Vagina (tissue), 2 donors: ENCODE measurements at places on chromosomes 12 and 14.

- H3K27me3 ChIP-seq, result no peaks in the 10 kb centered on the region
- no peaks in the 10 kb centered on the region for H3K36me3 ChIP-seq
- no peak for DNase-seq
Observed at GRCh38 chr12:91065396-91065795, 7.6 kb upstream of the KERA start.

- no peak overlapping the region for H3K27ac ChIP-seq
- no peak for DNase-seq
- no peaks in the 10 kb centered on the region for H3K4me1 ChIP-seq
- H3K36me3 ChIP-seq, result no peaks in the 10 kb centered on the region
Observed at GRCh38 chr14:72582582-72582981, 311.3 kb downstream of the DPF3 start.

- H3K4me3 ChIP-seq, result peak within 1 kb of the TSS; percentile 21
- no peaks in the 10 kb centered on the region for H3K27me3 ChIP-seq
- peaks cover 15% of the 10 kb centered on the region for H3K4me1 ChIP-seq
- DNase-seq, result no peak
Observed at GRCh38 chr14:88323086-88323522, at the start of gene KCNK10. KCNK10 (minus strand) TSS chr14:88323269; CDS start chr14:88322798, 471 bp downstream.

DNA sequence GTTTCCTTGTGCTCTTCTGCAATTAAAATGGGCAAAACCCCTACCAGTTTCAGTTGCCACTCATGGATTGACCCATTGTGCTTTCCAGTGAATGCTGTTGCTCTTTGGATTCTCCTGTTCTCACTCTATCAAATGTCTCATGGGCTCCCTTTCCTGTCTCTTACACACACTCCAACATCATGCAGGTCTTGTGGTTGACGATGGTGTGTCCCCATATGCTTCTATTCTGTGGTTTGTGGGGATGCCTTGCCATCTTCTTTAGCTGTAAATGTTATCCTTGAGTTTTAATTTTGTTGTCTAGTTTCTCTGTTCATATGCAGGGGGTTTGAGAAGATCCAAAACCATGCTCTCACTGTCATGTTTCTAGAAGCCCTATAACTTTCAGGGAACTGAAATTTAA, 31.9 kb upstream of the FBXO34 start:
- H3K27me3 ChIP-seq, result no peaks in the 10 kb centered on the region
- no peak for DNase-seq
- no peak overlapping the region for H3K4me3 ChIP-seq
- H3K36me3 ChIP-seq, result no peaks in the 10 kb centered on the region
- peaks cover 7% of the 10 kb centered on the region for H3K4me1 ChIP-seq

GRCh38 chr14:68792979-68793733, at the start of gene ZFP36L1:
ZFP36L1 (minus strand) TSS chr14:68793067; CDS start chr14:68792938, 129 bp downstream.
- H3K36me3 ChIP-seq, result peaks cover 33% of the 10 kb centered on the region
- H3K27ac ChIP-seq, result peak within 1 kb of the TSS; percentile 99
- H3K4me3 ChIP-seq, result peak within 1 kb of the TSS; percentile 84
- peaks cover 28% of the 10 kb centered on the region for H3K4me1 ChIP-seq
- H3K27me3 ChIP-seq, result no peaks in the 10 kb centered on the region

GRCh38 chr12:58841058-58841798, 79.1 kb downstream of the LRIG3 start:
- no peaks in the 10 kb centered on the region for H3K4me1 ChIP-seq
- no peak for DNase-seq
- H3K36me3 ChIP-seq, result no peaks in the 10 kb centered on the region
- no peaks in the 10 kb centered on the region for H3K27me3 ChIP-seq

- no peaks in the 10 kb centered on the region for H3K36me3 ChIP-seq
- no peak for DNase-seq
- H3K4me3 ChIP-seq, result no peak overlapping the region
Observed at GRCh38 chr12:85781766-85782165, 54.4 kb downstream of the RASSF9 start.

DNA sequence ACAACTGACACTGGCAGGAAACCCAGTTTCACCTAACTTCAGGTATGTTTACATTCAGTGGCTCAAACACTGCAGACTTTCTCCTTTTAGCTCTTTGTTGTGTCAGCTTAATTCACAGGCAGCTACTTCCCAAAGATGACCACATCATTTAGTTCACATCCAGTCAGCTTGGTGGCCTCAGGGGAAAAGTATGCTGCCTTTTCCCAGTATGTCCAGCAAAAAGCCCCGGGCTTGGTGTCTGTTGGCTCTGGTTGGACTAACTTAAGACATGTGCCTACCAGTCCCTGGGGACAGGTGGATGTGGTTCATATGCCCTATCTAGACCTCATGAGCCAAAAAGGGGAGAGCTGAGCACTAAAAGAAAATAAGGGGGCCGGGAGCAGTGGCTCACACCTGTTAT, 56.4 kb downstream of the GOLGA5 start:
- no peak for DNase-seq
- H3K36me3 ChIP-seq, result no peaks in the 10 kb centered on the region
- H3K27me3 ChIP-seq, result no peaks in the 10 kb centered on the region
- no peak overlapping the region for H3K27ac ChIP-seq

GRCh38 chr12:114799574-114800487, 115.9 kb upstream of the TBX3 start:
- no peak overlapping the region for H3K4me3 ChIP-seq
- H3K27me3 ChIP-seq, result no peaks in the 10 kb centered on the region
- no peak for DNase-seq
- H3K36me3 ChIP-seq, result no peaks in the 10 kb centered on the region
- no peaks in the 10 kb centered on the region for H3K4me1 ChIP-seq

- peak overlapping the region; percentile 33 for H3K4me3 ChIP-seq
- no peaks in the 10 kb centered on the region for H3K36me3 ChIP-seq
- H3K27me3 ChIP-seq, result no peaks in the 10 kb centered on the region
- DNase-seq, result no peak
- H3K4me1 ChIP-seq, result peaks cover 47% of the 10 kb centered on the region
Observed at GRCh38 chr14:76947838-76948184, 80.7 kb downstream of the IRF2BPL start.

GRCh38 chr12:53532021-53532420, 24.7 kb upstream of the NPFF start:
- H3K27me3 ChIP-seq, result no peaks in the 10 kb centered on the region
- no peaks in the 10 kb centered on the region for H3K36me3 ChIP-seq
- DNase-seq, result no peak
- H3K27ac ChIP-seq, result no peak overlapping the region

DNA sequence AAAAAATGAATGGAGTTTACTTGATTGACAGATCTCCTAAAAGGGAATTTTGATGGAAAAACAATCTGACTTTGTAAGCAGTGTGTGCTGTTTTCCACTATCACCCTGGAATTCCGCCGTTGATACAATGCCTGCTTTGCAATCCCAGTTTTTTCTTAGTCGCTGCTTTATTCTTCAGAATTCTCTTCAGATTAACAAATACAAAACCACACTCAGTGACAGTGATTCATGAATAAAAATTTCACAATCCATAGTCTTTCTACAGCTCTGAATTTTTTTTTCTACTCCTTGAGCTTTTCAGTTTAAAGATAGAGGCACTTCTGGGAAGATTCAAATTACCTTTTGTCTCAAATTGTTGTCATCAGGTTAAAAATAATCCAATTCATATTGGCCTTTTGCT, 44.6 kb upstream of the KITLG start:
- no peak for DNase-seq
- H3K4me1 ChIP-seq, result no peaks in the 10 kb centered on the region
- no peaks in the 10 kb centered on the region for H3K27me3 ChIP-seq
- no peaks in the 10 kb centered on the region for H3K36me3 ChIP-seq

- H3K4me3 ChIP-seq, result no peak overlapping the region
- no peak for DNase-seq
- no peaks in the 10 kb centered on the region for H3K4me1 ChIP-seq
- no peak overlapping the region for H3K27ac ChIP-seq
Observed at GRCh38 chr12:58639318-58639934, 280.9 kb downstream of the LRIG3 start.

- DNase-seq, result no peak
- no peaks in the 10 kb centered on the region for H3K4me1 ChIP-seq
- H3K27ac ChIP-seq, result no peak overlapping the region
- H3K36me3 ChIP-seq, result no peaks in the 10 kb centered on the region
- H3K4me3 ChIP-seq, result no peak overlapping the region
Observed at GRCh38 chr12:5030066-5030465, 13.6 kb upstream of the KCNA5 start.

DNA sequence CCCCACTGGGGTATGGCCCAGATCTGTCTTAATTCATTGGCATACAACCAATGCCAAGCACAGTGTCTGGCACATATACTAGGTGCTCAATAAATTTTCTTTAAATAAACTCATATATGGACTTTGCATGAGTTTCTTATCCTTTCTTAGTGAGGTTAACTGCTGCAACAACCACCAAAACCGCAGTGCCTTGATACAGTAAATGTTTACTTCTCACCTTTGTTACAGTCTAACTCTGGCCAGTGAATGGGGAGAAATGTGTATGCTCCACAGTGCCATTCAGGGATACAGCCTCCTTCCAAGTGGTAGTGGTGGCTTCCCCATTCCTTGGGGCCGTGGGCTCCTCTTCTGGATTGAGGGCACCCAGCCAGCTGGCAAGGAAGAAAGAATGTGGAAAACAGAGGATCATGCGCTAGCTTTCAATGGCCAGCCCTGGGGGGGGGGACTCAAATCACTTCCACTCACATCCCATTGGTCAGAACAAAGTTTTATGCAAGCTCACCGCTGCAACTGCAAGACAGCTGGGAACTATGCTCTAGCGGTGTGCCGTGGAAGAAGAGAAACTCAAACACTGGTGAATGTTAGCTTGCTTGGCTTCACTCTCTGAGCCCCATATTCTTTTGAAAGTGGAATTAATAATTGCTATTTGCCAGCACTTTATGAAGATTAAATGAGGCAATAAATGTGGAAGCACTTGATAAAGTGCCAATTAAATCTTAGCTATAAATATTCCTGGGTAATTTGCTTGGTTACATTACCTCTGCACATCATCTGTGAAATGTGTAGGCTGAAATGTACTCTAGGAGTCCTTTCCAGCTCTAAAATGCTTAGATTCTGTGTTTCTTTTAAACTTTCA, 51.0 kb upstream of the SOCS2 start:
- peak; percentile 40 for DNase-seq
- H3K4me1 ChIP-seq, result peaks cover 6% of the 10 kb centered on the region
- no peak overlapping the region for H3K4me3 ChIP-seq
- H3K36me3 ChIP-seq, result no peaks in the 10 kb centered on the region
- no peaks in the 10 kb centered on the region for H3K27me3 ChIP-seq
- H3K27ac ChIP-seq, result no peak overlapping the region

- H3K27ac ChIP-seq, result peak overlapping the region; percentile 98
- no peaks in the 10 kb centered on the region for H3K36me3 ChIP-seq
- no peak for DNase-seq
- H3K4me1 ChIP-seq, result peaks cover 96% of the 10 kb centered on the region
- no peak overlapping the region for H3K4me3 ChIP-seq
Observed at GRCh38 chr14:77041881-77042545, 13.5 kb upstream of the IRF2BPL start.

DNA sequence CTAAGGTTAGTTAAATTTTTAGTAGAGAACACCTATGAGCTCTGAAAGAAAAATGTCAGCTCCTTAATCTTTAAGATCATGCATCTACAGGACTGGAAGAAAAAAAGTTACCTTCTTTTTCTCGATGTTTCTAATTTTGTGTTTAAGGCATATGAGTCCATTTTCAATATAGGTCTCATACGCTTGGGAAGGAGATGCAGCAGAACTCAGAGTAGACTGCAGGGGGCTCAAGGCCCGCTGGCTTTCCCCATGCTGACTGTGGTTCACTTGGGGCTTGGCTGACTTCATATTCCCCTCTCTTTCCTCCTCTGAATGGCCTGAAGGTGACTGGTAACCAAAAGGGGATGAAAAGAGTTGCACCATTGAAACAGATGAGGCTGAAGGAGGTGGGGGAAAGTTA, 1.5 kb downstream of the CAPRIN2 start:
- H3K4me3 ChIP-seq, result no peak overlapping the region
- no peak for DNase-seq
- H3K27me3 ChIP-seq, result no peaks in the 10 kb centered on the region
- peaks cover 13% of the 10 kb centered on the region for H3K4me1 ChIP-seq
- no peak overlapping the region for H3K27ac ChIP-seq

- H3K27me3 ChIP-seq, result no peaks in the 10 kb centered on the region
- DNase-seq, result no peak
- no peaks in the 10 kb centered on the region for H3K36me3 ChIP-seq
- no peak overlapping the region for H3K27ac ChIP-seq
- no peaks in the 10 kb centered on the region for H3K4me1 ChIP-seq
Observed at GRCh38 chr12:91400271-91400670, 217.7 kb upstream of the DCN start.

GRCh38 chr14:90628825-90629224, 187.4 kb downstream of the TTC7B start:
- H3K4me1 ChIP-seq, result peaks cover 19% of the 10 kb centered on the region
- H3K27me3 ChIP-seq, result no peaks in the 10 kb centered on the region
- H3K27ac ChIP-seq, result no peak overlapping the region
- DNase-seq, result no peak
